ENCODE measurements at places on chromosomes 6 and 20.
A peak's percentile ranks its signal among the peaks of the same experiment; 100 is the strongest.

DNA sequence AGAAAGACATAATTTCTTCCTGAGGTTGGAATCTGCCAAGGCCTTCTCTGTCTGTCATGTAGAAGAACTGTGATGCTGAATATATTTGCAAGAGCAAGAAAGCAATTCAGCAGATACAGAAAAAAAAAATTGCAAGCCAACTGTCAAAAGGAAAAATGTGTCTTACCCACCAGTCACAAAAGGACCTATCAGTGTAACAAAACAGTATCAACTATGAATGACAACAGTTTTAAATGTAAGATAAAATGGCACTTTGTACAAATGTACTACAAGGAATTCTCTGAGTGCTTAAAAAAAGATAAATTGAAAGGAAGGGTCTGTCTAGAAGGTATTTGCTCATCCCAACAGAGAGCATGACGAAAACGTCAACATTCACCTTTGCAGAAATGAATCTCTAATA lies 185.3 kb upstream of the TFAP2D start:
- DNase-seq, result no peak

DNA sequence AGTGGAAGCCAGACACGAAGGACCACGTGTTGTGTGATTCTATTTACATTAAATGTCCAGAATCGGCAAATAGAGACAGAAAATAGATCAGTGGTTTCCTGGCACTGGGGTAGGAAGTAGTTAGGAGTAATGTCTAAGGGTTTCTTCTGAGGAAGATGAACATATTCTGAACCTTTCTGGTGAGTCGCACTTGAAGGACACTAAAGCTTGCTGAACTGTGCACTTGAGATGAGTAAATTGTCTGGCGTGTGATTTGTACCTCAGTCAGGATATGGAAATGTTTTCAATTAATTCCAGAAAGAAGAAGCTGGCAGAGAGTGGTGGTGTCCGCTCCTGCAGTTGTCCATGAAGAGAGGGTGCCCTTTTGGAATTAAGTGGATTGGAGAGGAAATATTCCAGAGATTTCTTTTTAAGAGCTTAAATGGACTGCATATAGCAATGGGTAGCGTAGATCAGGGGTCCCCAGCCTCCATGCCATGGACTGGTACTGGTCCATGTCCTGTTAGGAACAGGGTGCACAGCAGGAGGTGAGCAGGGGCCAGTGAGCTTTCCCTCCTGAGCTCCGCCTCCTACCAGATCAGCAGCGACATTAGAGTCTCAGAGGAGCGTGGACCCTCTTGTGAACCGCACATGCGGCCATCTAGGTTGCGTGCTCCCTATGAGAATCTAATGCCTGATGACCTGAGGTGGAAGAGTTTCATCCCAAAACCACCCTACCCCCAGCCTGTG lies 12.4 kb upstream of the KIF25 start:
- no peak for DNase-seq

GRCh38 chr6:127969701-127970100 lies 68.8 kb upstream of the THEMIS start:
- DNase-seq, result no peak

GRCh38 chr6:158033751-158034702 lies 52.4 kb downstream of the SYNJ2 start:
- no peak for DNase-seq

- DNase-seq, result peak; percentile 87
These were observed at the start of gene COMMD7 for GRCh38 chr20:32743237-32744112. TSS of gene COMMD7 (minus strand) at chr20:32743467. CDS start at chr20:32743391, 76 bp downstream.

GRCh38 chr20:57433657-57434389 lies 42.6 kb downstream of the RBM38 start:
- DNase-seq, result peak; percentile 81

DNA sequence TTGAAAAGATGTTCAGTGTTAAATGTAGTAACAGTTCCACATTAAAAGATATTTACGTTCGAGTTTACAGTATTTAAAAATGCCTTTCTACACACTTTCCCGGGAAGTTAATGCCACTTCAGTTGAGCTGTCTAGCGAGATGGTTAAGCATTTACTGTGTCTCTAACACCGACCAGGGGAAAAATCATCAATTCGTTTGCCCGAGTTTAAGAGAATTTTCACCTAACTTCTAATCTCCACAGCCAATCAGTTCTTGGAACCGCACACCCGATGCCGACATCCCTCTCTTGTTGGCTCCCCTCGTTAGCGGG lies 58.2 kb downstream of the FAM217A start:
- no peak for DNase-seq

- DNase-seq, result no peak
These were observed 343.5 kb downstream of the RFPL4B start for GRCh38 chr6:112690497-112691202.

GRCh38 chr6:127282184-127282583 lies 15.5 kb downstream of the RNF146 start:
- DNase-seq, result no peak

DNA sequence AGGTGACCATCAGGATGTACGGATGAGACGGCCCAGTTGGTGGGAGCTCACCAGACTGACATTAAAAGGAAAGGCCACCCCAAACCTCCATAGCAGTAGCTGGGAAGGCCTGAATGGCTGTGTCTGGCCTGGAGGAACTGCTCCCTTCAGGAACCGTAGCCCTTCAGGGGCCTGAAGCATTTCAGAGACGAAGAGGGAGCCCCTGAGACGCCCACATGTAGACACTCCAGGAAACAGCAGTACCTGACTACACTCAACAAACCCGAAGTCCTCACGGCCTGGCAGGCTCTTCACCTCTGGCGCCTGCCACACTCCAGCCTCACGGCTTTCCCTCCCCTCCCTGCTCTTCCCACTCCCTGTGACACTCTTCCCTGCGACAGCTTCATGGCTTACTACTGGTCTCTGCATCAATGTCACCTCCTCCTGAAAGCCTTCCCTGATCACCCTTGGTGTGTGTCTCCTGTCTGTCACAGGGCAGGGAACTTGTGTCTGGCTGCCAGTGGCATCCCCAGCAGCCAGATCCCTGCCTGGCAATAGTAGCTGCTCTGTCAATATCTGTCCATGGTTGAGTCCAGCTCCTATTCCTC lies 14.6 kb upstream of the STX16 start:
- DNase-seq, result no peak

DNA sequence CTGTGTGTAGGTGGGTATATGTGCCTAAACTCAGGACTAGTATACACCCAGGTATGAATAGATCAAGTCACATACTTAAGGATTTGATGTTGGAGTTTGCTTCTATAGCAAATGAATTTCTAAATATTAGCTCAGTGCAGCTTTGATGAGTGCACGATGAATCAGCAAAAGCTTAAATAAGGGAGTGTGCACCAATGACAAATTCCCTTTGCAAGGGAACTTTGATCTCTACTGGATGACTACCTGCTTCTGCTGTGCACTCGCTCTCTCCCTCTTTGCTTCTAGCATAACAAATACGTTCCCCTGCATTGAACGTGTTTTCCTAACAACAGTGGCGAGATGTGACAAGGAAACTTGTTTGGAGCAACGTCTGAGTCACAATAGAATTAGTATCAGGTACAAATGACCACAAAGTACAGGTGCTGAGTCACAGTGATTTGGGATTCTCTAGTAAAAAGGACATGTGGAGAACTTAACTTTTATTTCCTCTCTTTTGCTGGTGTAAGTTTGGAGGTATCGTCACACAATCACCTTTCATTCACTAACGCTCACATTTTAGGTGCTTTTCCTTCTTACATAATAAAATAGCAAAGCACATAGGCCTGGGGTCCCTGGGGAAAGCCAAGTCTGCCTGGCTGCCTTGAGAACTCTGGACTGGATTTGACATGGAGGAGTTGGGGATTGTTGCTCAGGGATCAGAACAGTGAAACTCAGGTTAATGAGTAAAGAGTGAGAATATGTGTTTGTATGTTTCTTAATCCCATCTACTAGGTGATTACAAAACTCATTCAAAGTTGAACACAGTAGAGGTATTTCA lies 49.7 kb downstream of the KLHL31 start:
- DNase-seq, result no peak

DNA sequence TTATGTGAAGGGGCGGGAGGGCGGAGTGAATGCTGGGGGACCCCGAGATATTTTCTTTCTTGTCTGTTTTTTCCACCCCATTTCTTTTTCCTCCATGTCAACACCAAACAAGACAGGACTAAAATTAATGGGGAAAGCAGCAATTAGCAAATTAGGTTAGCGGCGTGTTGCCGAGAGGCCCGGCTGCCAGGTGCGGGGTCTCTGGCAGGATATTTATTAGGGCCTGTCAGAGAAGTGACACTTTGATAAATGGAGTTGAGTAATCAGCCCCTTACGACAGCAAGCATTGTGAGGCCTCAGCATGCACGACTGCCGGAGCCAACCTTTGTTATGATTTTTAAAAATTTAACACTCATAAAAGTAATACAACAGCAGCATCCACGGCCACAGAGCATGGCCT lies 193.8 kb downstream of the DHX35 start:
- DNase-seq, result no peak

DNA sequence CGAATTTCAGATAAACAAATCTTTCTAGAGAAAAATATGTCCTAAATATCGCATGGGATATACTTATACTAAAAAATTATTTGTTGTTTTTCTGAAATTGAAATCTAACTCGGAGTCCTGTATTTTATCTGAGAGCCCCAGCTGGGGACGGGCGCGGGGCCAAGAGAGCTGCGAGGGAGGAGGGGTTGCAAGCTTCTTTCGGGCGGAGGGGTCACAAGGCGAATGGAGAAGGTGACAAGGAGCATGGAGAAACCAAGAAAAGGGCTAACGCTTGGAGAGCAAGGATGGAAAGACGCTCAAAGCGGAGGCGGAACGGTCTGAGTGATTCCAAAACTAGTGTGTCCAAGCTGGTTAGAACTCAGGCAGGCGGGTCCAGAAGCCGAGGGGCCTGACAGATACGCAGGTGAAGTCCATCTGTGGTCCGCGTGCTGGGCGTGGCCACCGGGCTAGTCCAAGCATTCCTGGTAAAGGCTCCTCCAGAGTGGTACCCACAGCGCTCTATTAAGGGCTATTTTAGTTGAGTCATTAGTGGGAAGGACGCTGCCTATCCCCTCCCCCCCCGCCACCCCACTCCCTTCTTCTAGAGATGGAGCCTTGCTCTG lies 41.5 kb upstream of the ZNFX1 start:
- no peak for DNase-seq

DNA sequence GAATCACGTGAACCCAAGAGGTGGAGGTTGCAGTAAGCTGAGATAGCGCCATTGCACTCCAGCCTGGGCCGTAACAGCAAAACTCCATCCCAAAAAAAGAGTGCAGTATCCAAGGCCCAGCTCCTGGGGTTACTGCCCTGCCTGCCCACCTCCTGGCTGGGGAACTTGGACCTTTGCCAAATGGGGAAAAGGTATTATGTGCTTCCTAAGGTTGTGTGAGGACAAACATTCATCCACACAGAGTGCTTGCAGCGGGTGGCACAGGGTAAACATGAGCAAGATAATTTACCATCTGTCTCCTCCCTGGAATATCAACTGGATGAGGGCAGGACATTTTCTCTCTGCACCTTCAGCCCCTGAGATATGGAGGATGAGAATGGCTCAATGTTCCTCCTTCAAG lies 94.9 kb upstream of the POPDC3 start:
- no peak for DNase-seq

- DNase-seq, result no peak
These were observed 41.3 kb downstream of the MACROD2 start for GRCh38 chr20:14036567-14036966.

- no peak for DNase-seq
These were observed 9.3 kb upstream of the ARID1B start for GRCh38 chr6:156767603-156768467.

DNA sequence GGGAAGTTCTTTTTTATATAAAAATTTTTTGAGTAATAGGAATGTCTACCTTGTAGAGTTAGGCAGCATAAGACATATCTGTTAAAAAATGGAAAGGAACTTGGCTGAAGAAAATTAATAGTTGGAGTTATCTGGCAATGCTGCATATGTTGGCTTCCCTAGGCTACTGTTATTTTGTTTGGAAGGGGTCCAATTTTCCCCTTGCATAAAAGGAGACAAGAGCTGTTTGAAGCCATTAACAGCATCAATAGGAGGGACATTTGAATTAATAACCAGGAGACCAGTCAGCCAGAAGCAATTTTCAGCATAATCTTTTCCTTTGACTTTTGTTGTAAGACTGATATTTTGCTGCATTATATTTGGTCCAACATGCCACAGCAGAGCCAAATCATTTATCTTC lies 80.9 kb upstream of the TAB2 start:
- no peak for DNase-seq

- no peak for DNase-seq
These were observed 52.3 kb upstream of the PRDM1 start for GRCh38 chr6:106033806-106034205.

GRCh38 chr6:145544514-145544913 lies 190.8 kb downstream of the EPM2A start:
- no peak for DNase-seq

DNA sequence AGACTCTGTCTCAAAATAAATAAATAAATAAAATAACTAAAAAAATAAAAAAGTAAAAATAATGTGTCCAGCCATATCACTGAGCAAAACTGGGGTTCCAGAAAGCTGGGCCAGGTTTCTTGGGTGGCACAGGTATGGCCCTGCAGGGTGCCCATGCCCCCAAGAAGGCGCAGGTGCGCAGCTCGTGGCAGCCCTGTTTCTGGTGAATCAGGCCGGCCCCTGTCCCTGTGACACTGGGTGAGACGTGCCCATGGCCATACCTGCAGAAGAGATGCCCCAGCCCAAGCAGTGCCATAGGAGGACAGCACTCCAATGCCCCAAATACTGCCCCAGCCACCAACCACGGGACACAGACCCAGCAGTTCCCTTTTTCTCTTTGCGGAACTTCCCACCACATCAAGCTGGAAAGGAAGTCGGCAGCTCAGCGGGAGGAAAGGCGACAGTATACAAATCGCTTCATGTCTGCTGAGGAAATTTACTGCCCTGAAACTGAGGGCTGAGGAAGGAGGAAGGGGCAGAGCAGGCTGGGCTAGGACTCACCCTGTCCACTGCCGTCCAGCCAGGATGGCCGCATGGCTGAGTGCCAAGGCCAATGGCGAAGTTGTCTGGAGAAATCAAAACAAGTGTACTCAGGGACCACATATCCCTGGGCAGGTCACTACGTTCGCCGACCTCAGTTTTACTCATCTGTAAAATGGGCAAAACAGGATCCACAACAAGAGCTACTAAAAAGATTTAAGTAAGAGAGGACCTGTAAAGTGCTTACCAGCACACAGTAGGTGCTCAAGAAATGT lies 55.4 kb downstream of the PREX1 start:
- DNase-seq, result no peak

GRCh38 chr20:57500962-57501361 lies 24.0 kb downstream of the CTCFL start:
- DNase-seq, result no peak

DNA sequence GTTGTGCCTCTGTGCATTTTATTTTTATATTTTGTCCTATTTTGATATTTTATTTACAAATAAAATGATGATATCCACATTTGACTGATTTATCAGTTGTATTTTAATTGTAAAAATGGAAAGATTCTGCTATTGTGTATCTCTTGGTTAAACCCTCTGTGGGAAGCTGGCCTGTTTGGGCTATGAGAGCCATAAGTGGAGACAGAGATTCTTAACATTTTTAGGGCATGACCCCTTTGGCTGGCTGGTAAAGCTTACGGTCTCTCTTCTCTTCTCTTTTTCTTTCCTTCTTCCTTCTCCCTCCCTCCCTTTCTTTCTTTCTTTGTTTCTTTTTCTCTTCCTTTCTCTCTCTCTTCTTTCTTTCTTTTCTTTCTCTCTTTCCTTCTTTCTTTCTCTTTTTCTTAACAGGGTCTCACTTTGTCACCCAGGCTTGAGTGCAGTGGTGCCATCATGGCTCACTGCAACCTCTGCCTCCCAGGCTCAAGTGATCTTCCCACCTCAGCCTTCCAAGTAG lies 172.3 kb upstream of the CDYL start:
- DNase-seq, result no peak
